Stimulated activated CD4-positive, alpha-beta T cell treated with anti-CD3 and anti-CD28 coated beads, Interleukin-4, amount 100 ng/mL, for 48 hours (primary cell): ENCODE measurements at places on chromosomes 1 and 21.

- DNase-seq, result no peak
Measured at GRCh38 chr1:62796221-62796620, 12.3 kb downstream of the ATG4C start.

GRCh38 chr1:202661136-202661845 lies 49.0 kb downstream of the SYT2 start:
- DNase-seq, result no peak

- no peak for DNase-seq
Measured at GRCh38 chr1:182586380-182586779, 2.7 kb downstream of the RNASEL start.

GRCh38 chr1:59556398-59556797 lies 258.4 kb upstream of the HOOK1 start:
- no peak for DNase-seq

DNA sequence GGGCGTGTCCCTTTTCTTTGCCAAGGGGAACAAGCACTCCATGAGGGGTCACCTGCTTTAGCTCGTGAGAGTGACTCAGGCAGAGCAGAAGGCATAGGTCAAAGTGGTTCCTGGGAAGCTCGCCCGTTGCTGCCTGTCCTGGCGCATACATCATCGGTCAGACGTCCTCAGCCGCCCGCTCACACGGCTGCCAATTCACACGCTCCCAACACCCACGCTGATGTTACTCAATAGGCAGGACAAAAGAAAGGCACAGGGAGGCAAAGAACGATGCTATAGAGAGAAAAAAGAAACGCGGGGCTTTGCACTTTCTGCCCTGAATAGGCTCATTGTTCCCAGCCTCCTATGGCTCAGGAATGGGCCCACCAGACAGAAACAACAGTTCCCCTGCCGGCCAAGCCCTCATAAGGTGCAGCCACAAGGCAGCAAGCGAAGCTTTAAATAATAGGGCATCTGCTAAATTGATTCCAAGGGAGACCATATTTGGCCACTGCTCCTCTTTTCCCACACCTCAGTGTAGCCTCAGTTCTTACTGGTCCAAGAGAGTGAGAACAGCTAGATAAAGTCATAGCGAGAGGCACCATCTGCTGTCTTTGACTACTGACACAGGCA lies 38.7 kb downstream of the VTCN1 start:
- no peak for DNase-seq

- peak; percentile 68 for DNase-seq
Measured at GRCh38 chr1:181089676-181090544, 1.4 kb downstream of the IER5 start.

DNA sequence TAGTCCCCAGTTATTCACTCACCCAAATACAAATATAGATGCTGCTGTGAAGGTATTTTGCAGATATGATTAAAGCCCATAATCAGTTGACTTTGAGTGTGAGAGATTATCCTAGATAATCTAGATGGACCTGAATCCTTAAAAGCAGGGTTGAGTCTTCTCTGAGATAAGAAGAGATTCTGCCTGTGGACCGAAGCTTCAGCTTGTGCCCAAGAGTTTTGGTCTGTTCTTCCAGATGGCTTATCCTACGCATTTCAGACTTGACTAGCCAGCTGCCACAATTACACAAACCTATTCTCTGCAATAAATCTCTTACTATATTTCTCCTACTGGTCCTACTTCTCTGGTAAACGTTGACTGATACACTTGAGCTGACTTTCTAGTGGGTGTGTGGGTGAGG lies 145.1 kb downstream of the KCNJ6 start:
- no peak for DNase-seq

- DNase-seq, result no peak
Measured at GRCh38 chr1:168101336-168101735, 35.4 kb downstream of the GPR161 start.

- no peak for DNase-seq
Measured at GRCh38 chr21:27622631-27623030, 655.7 kb upstream of the ADAMTS5 start.

- no peak for DNase-seq
Measured at GRCh38 chr1:224541072-224541790, 74.9 kb upstream of the CNIH3 start.

DNA sequence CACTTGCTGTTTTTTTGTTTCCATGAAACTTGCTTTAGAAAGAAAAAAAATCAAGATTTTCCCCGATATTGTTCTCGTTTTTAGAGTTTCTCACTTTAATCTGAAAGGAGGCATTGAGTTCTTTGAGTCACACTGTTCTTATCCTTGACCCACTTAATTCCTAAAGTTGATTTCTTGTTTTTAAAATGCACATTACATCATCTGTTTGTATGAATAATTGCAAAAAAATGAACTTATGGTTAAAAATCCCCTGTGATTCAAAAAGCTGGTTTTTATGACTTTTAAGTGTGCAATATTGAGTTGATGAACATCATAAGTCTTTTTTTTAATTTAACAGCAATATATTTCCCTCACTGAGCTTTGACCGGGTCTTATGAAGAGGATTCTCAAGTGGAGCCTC lies 131.6 kb downstream of the SNX7 start:
- DNase-seq, result no peak

DNA sequence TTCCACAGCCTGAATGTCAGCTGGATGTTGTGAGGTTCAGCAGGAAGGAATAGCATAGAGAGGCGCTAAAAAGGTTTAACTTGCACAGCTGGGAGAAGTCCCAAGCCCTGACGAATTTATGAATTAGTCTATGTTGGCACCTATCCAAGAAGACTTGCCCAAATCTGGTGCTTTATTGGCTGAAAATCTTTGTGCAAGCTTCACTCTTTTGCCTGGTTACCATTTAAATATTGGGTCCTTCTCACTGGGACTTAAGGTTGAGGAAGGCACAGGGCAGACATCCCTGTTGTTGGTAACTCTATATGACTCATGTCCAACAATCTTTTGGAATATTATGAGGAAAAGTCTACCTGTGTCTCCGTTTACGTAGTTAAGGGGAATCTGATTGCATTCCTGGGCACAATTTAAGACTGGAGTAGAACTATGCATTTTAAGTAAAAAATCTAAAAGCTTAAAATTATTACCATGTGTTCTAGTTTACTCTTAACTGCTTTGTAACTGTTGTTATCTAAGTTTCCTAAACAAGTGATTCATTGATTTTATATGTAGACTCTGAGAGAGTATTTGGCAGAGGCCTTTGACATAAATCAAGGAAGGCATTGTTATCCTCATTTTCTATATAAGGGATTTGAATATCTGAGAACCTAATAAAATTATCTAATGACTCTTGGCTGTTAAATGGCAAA lies 181.7 kb upstream of the DPYD start:
- DNase-seq, result no peak

DNA sequence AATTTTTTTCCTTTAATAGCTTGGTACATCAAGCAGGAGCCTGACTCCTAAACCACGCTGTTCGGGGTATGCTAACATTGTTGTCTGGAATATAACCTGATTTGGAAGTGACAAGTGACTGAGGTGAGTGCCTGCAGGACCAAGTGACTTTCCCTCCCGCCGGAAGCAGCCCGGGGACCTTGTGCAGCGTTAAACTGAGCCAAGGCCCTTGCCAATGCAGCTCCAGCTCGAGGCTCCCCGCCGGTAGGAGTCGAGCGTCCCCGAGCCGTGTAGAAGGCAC lies 716 bp upstream of the MTARC1 start:
- no peak for DNase-seq

DNA sequence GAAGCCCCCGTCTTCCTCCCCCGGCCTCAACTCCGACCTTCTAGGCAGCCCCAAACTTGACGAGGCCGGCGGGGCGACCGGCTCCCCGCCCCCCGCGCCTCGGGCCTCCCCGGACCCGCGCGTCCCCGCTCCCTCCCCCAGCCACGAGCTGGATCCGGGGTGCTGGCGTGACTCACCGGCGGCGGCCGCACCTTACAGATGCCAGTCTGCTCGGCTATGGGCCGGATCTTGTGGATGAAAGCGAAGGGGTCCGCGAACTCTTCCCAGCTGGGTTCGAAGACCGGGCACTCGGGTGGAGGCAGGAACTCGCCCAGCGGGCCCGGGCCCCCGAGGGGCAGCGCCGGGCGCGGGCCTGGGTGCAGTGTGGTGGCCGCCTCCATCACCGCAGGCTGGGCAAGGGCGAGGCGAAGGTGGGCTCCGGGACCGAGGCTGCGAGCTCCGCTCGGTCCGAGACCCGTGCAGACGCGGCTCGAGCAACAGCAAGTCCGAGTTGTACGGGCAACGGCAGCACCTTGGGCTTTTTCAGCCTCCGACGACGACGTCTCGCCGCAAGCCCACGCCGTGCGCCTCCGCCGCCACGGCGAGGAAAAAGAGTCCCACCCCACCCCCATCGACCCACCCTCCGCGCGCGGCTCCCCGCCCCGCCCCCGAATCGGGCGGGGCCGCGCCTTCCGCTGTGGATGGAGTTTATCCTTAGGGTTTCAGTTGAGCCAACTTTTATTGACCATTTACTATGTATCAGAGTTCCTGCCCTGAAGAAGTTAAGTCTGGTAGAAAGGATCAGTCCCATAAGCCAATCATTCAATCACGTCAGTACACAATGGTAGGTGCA lies at the start of gene KDM5B:
Gene KDM5B (minus strand): TSS at position 496 of the 832 bp plus-strand sequence. CDS start 116 bp downstream, at position 380.
- peak; percentile 62 for DNase-seq

DNA sequence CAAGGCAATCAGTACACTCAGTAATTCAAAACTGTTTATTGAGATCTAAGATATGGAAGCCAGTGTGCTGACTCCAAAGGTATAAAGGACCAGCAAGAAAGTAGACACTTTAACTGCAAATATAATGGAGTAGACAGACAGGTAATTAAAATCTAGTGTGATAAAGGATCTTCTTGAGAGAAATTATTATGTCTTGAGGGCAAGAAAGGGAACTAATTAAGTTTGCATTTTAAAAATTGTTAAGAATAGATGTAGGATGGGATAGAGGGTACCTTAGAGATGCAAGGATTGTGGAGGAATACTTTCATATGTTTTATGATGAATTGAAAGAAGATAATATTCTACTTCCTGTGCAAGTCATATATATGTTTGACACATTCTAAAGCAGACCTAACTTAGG lies 825.3 kb downstream of the LTN1 start:
- no peak for DNase-seq

DNA sequence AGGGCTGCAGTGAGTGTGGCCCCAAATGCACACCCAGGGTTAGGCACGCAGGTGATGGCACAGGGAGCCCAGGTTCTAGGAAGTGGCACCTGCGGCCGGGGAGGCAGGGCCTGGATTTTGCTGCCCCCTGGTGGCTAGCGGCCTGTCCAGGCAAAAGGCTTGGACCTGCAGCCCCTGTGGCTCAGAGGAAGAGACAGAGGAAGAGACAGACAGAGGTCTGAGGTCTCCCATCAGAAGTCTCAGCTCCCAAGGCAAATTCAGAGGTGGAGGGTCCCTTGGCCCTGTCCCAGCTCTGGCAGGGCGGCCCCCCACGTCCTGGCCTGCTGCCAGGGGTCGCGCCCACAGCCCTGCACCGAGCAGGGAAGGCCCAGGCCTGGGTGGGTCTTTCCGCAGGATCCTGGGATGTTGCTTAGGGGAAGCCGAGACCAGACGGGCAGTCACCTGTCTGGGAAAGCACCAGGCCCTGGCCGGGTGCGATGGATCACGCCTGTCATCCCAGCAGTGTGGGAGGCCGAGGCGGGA lies 8.0 kb upstream of the TNFRSF14 start:
- peak; percentile 80 for DNase-seq

DNA sequence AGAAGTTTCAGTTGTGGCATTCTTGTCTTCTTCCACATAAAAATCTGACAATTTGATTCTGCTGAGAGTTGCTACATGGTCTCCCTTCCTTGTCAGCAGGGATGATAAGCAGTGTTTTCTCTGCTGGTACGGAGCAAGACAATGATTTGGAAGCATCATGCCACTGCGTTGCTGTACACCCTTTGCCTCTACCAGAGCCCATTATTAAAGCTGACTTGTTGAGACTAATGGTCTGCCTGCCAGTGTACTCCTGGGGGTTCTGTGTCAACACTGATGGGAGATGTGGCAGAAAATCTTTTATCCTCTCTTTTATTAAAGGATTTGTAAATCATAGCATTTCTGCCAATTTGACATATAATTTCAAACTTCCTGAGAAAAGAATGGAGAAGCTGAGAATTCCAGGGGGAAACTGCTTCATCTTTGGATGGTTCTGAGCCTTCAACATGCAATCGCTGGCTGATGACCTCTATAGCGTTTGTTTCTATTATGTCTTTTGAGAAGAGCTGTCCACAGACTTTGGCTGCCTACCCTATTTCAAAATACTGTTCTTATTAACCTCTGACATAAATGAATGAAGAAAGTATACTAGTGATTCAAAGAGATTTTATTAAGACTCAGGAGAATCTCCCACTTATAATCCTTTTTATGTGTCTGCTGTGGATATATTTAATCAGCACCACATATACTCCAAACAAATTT lies 47.9 kb upstream of the DYNLT5 start:
- no peak for DNase-seq

DNA sequence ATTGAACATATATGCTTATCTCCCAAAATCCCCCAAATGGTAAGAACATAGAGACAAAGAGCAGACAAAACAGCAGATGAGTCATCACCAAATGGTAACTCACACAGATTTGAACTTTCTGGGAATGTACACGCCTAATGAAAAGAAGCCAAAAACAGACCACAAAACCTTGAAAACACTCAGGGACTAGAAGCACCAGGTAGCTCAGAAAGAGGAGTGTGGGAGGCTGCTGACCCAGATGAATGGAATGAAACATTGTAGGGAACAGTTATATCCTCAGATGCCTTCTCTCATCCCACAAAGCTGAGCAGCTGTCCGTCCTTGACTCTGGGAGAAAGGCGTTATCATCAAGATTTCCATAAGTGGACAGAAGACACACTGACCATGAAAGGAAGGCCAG lies 307.0 kb upstream of the USP25 start:
- DNase-seq, result no peak

DNA sequence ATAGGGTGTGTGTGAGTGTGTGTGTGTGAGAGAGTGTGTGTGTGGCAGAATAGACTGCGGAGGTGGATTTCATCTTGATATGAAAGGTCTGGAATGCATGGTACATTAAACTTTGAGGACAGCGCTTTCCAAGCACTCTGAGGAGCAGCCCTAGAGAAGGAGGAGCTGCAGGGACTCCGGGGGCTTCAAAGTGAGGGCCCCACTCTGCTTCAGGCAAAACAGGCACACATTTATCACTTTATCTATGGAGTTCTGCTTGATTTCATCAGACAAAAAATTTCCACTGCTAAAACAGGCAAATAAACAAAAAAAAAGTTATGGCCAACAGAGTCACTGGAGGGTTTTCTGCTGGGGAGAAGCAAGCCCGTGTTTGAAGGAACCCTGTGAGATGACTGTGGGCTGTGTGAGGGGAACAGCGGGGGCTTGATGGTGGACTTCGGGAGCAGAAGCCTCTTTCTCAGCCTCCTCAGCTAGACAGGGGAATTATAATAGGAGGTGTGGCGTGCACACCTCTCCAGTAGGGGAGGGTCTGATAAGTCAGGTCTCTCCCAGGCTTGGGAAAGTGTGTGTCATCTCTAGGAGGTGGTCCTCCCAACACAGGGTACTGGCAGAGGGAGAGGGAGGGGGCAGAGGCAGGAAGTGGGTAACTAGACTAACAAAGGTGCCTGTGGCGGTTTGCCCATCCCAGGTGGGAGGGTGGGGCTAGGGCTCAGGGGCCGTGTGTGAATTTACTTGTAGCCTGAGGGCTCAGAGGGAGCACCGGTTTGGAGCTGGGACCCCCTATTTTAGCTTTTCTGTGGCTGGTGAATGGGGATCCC lies 18.3 kb upstream of the HDAC1 start:
- peak; percentile 51 for DNase-seq
